ENCODE measurements at places on chromosomes 6 and 20.

DNA sequence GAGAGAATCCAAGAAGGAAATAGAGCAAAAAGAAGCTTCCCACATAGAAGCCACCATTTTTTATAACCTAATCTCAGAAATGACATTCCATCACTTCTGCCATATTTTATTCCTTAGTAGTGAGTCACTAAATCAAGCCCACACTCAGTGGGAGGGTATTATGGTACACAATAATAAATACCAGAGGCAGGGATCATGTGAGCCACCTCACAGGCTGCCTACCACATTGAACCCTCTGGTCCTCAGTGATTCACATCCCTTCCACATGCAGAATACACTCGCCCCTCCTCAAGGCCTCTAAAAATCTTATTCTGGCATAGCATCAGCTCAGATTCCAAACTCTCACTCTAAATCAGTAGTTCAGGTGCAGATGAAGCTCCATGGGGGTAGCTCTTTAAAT lies 49.4 kb downstream of the TMC2 start:
- no peak for DNase-seq

- DNase-seq = no peak
Measured at GRCh38 chr6:41075651-41076626, 3.2 kb downstream of the NFYA start.

DNA sequence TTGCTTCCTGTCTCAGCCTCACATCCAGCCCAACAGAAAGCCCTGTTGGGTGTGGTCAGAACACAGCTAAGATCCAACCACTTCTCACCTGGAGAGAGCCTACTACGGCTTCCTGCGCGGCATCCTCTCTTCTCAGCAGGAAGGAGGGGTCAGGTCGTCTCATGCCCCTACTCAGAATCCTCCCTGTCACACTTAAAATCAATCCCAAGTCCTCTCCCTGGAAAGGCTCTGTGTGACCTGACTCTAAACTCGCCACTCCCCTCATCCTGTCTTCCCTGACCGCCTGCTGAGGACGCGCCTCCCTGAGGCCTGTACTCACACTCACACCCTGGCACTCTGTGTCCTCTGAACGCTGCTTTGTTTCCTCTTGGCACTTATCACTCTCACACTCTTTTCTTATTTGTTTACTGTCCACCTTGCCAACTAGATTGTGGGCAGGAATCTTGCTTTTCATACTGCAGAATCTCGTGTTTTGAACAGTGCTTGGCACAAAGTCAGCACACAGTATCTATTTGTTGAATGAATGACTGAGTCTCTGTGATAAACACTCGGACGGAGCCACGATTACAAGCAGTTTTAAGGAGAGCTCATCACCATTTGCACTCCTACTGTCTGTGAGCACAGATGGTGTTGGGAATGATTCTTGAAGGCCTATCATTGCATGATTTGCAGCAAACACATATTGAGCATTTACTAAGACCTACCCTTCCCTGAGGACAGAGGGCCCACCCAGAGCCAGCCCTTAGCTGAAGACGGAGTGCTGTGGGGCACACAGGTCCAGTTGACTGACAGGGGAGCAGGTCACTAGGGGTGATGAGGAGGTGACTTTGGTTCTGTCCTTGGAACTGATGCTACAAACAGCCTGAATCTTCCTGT lies 18.7 kb downstream of the RAB5IF start:
- DNase-seq = no peak

- no peak for DNase-seq
Measured at GRCh38 chr6:147081076-147081609, 123.1 kb upstream of the STXBP5 start.

GRCh38 chr20:37898233-37899104 lies 4.5 kb upstream of the VSTM2L start:
- no peak for DNase-seq

- DNase-seq = no peak
Measured at GRCh38 chr6:158668707-158669103, 18.9 kb downstream of the SYTL3 start.

- no peak for DNase-seq
Measured at GRCh38 chr6:145551164-145551563, 184.2 kb downstream of the EPM2A start.

All from CD8-positive, alpha-beta memory T cell (primary cell).